ENCODE measurements at places on chromosomes 3 and 15. TPM values are rescaled to one million over a fixed set of nuclear protein-coding genes. Genes with fewer than 3 reads are reported as not detected.

- H3K27ac ChIP-seq = no peak overlapping the region
- no peak for DNase-seq
- no peak overlapping the region for H3K4me3 ChIP-seq
- no peaks in the 10 kb centered on the region for H3K36me3 ChIP-seq
- H3K27me3 ChIP-seq = no peaks in the 10 kb centered on the region
These were observed 527.4 kb upstream of the PROK2 start for GRCh38 chr3:72312339-72312738.

The GOLGA8K gene
- total RNA-seq = 0.89 TPM

The SLMAP gene
- total RNA-seq = 58.2 TPM

- H3K4me1 ChIP-seq = no peaks in the 10 kb centered on the region
- H3K27me3 ChIP-seq = no peaks in the 10 kb centered on the region
- H3K27ac ChIP-seq = no peak overlapping the region
- H3K36me3 ChIP-seq = no peaks in the 10 kb centered on the region
- no peak for DNase-seq
These were observed 63.3 kb downstream of the ROBO2 start for GRCh38 chr3:77102951-77103769.

The CRBN gene
- total RNA-seq = 40.6 TPM

GRCh38 chr3:172709774-172710663, 848 bp downstream of the NCEH1 start:
- H3K36me3 ChIP-seq = no peaks in the 10 kb centered on the region
- peak overlapping the region; percentile 14 for H3K27ac ChIP-seq
- DNase-seq = no peak

The RBMS3 gene
- total RNA-seq = 5.3 TPM

DNA sequence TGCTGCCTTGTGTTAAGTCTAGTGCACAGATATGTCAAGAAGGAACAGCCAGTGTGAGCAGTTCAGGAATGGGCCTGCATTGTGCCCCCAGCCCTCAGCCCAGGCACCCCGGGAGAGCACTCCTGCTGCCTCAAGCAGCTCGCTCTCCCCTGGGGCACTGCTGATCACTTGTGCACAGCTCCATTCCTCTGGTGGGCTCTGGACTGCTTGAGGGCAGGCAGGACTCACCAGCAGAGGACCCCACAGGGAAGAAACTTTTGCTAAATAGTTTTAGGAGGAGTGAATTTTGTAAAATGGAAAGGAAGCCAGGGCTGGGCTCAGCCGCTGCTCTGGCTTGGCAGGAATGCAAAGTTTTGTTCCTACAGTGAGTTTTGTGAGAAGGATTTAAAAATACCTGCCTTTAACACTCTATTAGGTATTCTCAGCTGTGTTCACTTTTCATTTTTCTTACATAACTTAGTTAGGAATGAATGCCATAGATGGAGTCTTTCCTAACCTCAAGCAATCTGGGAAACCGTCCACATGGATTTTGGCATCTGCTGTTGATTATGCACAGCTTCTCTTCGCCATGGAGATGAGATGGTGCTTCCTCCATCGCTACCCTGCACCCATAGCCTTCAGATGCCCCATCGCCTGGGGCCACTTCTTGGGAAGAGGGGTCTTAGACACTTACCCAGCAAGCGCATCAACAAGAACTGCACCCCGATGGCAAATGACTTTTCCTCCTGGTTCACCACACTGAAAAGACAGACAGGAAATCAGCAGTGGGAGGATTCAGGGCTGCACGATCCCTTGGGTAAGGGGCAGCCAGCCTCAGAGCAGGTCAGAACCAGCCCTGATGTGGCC, 42.3 kb upstream of the RAB6B start:
- H3K4me1 ChIP-seq = peaks cover 5% of the 10 kb centered on the region
- no peak overlapping the region for H3K4me3 ChIP-seq
- DNase-seq = no peak
- H3K27ac ChIP-seq = no peak overlapping the region
- H3K36me3 ChIP-seq = no peaks in the 10 kb centered on the region

The XCR1 gene
- 0.07 TPM for total RNA-seq

DNA sequence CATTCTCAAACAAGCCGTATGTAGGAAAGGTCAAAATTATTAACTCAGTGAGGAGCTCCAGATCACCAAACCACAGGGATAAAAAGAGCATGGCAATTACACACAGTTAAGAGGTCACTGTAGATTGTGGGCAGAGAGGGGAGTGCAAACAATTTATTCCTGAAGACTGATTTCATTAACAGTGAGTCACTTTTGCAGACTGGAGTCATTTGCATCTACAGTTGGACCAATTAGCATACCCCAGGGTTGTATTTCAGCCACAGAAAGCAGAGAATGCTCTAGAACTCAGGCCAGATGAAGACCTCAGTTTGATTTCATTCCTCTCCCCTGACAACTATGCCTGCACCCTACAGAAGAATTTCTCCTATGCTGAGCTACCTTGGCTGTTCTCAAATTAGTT, 40.1 kb downstream of the SETMAR start:
- H3K4me3 ChIP-seq = no peak overlapping the region
- no peak for DNase-seq
- H3K27me3 ChIP-seq = peaks cover 11% of the 10 kb centered on the region
- peaks cover 5% of the 10 kb centered on the region for H3K4me1 ChIP-seq
- H3K27ac ChIP-seq = no peak overlapping the region

DNA sequence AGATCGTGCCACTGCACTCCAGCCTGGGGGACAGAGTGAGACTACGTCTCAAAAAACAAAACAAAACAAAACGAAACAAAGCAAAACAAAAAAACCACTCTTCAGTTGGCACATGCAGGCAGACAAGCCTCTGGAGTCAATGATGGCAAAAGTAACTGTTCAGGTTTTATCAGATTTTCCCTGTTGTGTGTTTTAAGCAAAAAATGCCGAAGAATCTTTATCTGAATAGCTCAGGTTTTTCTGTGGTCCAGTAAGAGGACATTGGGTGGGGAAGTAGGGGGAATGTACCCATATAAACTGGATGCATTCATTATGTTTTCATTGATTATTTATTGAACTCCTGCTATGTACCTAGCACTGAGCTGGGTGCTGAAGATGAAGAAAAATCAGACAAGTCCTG, 20.8 kb upstream of the BCL2A1 start:
- no peak for DNase-seq
- no peak overlapping the region for H3K27ac ChIP-seq
- H3K27me3 ChIP-seq = peaks cover 4% of the 10 kb centered on the region
- peaks cover 5% of the 10 kb centered on the region for H3K4me1 ChIP-seq

The ATP13A5 gene
- total RNA-seq = not detected

The ACTR8 gene
- total RNA-seq = 59.0 TPM

The PLXNA1 gene
- total RNA-seq = 18.9 TPM

The CDCP1 gene
- 7.4 TPM for total RNA-seq

DNA sequence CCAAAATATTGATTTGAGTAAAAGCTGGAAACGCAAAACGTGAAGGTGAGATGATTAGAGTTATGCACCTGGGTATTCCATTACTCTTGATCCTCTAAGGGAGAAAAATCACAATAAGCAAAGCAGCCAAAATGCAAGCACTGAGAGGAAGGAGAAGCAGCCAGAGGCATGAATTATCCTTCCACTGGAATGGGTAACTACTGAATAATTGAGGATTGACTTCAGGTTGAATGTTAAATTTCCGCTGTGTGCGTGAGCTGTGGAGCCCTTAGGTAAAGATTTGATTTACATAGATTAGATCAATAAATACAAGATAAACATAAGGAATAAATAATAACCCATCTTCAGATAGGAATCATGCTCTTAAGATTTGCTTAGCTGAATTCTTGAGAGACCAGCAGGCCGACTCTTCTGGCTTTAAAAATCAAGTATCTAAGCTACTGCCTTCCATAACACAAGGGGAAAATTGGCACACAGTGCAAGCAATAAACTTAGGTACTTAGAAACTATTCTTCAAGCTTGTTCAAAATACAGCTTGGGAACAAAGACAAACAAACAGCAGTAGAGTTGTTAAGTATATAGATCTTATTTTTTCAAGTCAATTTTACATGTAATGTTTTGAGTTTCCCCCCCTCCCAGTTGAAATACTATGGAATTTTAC, 1459.5 kb downstream of the ZPLD1 start:
- no peak for DNase-seq
- H3K27ac ChIP-seq = no peak overlapping the region
- no peaks in the 10 kb centered on the region for H3K36me3 ChIP-seq
- no peaks in the 10 kb centered on the region for H3K4me1 ChIP-seq
- no peak overlapping the region for H3K4me3 ChIP-seq
- H3K27me3 ChIP-seq = no peaks in the 10 kb centered on the region

The PLA2G4B gene
- 10.5 TPM for total RNA-seq

DNA sequence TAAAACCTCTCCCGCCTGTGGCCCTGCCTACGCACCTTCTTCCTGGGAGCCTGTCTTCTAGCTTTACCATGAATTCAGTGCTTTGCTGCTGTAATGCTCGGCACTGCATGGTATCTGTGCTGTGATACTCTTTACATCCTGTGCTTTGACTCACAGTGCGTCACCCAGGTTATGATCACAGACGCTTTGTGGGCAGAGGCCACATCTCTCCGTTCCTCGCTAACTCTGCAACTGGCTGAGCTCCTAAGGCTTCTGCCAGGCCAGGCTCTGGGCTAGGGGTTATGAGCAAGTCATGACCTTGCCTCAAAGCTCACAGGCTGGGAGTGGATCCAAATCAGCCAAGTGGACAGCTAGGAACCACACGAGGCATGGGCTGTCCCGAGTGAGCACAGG, 23.2 kb downstream of the SPTBN5 start:
- DNase-seq = peak; percentile 26
- peak overlapping the region; percentile 73 for H3K27ac ChIP-seq
- H3K4me3 ChIP-seq = no peak overlapping the region
- peaks cover 12% of the 10 kb centered on the region for H3K4me1 ChIP-seq

The ZNF662 gene
- total RNA-seq = 0.21 TPM

The CNTN6 gene
- not detected for total RNA-seq

- no peak overlapping the region for H3K27ac ChIP-seq
- H3K4me3 ChIP-seq = no peak overlapping the region
- no peak for DNase-seq
- no peaks in the 10 kb centered on the region for H3K4me1 ChIP-seq
These were observed 315.6 kb upstream of the IL12A start for GRCh38 chr3:159672728-159673688.

DNA sequence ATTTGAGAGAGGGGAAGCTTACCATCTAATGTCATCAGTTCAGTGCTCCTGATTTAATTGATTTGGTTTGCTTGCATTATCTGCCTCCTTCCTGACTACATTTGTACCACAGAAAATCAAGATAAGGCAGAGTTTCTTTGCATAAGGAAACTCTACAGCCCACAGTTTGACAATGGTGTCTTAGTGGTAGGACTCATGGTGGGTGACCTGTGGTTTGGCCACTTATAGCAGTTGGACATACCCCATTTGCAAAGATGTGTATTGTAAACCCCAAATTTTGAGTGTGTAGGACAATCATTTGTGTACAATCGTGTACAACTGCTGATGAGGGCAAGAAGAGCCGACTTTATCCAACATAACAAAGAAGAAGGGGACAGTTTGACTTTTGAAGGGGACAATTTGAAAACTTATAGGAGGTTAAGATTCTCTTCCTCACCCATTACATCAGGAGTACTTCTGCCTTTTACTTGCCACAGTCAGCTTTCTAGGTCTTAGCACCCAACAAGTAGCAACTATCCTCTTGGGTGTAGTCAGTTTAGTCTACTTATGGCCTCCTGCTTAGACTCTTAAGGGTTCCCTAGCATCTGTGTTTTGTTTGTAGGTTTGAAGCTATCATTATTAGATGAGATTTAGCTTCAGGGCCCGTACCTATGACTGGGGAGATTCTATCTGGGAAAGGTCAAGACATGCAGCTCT, 6.2 kb downstream of the TGFBR2 start:
- H3K27me3 ChIP-seq = no peaks in the 10 kb centered on the region
- H3K4me1 ChIP-seq = peaks cover 81% of the 10 kb centered on the region
- peaks cover 41% of the 10 kb centered on the region for H3K36me3 ChIP-seq
- peak overlapping the region; percentile 77 for H3K27ac ChIP-seq

The STAC gene
- total RNA-seq = not detected

Data from activated T-helper 2 cell treated with anti-CD3 and anti-CD28 coated beads, Interferon-gamma antibody, Interleukin-2, Interleukin-4, amounts not matched to agents 10 μg/mL and 5 μg/mL and 100 μg/mL, durations not matched to agents 14 hours and 24 hours and 36 hours (primary cell).